SIG-M5 (cell line): ENCODE measurements at places on chromosomes 3 and 15.

- no peak for DNase-seq
Measured at GRCh38 chr3:123244128-123244527, 42.4 kb downstream of the SEC22A start.

DNA sequence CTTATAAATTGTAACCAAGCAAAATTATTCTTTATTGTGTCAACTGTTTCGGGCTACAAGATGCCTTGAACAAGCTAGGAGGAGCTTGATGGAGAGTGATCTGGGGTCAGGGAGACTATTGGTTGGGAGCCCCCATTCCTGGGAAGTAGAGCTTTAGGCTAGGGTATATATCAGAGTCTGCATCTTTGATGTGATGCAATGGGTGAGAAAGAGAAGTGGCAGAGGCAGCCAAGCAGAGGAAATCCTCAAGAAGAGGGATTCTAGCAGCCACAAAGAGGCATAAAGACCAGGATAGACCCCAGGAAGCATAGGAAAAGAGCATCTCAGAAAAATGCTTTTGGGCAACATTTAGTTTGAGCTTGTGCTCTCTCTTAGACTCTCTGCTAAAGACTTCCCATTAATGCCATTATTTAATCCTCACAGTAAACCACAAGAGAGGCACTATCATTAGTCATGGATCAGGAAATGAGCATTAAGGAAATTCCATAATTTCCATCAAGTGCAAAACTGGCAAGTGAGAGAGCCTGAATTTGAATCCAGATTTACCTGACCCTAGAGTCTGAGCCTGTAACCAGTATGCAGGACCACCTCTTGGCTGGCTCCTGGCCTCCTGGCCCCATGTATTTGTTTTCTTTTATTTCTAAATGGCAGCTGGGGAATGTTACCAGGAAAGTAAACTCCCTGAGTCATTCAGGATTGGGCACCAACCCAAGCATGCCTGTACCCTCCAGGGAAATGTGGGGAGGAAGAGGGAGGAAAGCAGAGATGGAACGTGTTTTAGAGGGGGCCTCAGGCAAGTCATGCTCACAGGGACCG is 118.7 kb downstream of the RPL22L1 start:
- no peak for DNase-seq

- DNase-seq, result no peak
Measured at GRCh38 chr3:99972380-99973104, 141.8 kb downstream of the FILIP1L start.

DNA sequence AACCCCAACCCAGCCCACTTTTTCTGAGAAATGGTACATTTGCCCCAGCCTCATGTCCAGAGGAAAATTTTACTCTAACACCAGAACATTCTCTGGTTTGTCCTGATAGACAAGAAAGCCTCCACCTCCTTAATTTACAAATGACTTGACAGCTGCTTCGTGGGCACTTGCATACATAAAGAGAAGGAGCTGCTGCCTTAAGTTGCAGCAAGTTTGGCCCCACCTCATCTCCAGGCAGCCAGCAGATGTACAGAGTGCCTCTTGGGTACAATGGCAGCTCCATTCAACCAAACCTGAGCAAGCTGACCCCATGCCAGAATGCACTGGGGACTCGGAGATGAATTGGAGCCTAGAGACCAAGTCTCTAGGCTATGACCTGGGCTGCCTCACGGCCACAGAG is 6.2 kb upstream of the H1-8 start:
- no peak for DNase-seq
